ENCODE measurements at places on chromosomes 6 and 20.

DNA sequence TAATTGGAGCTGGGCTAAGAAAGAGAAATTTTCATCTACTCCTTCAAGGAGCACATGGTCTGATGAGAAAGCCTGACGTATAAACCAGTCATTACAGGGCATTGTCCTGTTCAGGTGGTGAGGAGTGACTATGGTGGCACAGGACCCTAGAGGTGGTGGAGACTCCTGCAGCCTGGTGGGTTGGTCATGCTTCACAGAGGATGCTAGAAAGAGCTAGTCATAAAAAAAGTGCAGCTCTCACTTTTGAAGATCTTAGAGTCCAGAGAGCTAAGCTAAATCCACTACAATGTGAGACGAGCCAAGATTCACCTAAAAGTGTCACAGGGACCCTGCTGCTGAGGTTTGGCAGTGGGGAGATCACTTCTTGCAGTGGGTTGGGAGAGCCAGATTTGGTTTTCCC is 9.8 kb upstream of the ZNF831 start:
- DNase-seq, result no peak

DNA sequence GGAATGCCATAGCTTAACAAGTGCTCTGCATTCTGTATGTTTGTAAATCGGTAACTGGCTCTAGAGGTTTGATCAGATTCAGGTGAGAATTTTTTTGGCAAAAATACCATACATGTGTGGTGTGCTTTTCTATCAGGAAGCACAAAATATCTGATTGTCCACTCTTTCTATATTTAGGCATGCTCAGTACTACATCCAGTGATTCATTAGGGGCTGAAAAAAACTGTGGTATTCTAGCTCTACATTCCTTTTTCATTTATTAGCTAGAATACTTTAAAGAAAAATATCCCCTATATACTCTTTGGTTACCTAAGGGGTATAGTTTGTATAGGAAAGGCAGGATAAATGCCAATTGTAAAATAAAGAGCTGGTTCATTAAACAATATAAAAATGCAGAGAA is 10.6 kb upstream of the ELOVL2 start:
- DNase-seq, result no peak

- DNase-seq, result no peak
Observed at GRCh38 chr20:50848341-50848808, 53.5 kb downstream of the BCAS4 start.

DNA sequence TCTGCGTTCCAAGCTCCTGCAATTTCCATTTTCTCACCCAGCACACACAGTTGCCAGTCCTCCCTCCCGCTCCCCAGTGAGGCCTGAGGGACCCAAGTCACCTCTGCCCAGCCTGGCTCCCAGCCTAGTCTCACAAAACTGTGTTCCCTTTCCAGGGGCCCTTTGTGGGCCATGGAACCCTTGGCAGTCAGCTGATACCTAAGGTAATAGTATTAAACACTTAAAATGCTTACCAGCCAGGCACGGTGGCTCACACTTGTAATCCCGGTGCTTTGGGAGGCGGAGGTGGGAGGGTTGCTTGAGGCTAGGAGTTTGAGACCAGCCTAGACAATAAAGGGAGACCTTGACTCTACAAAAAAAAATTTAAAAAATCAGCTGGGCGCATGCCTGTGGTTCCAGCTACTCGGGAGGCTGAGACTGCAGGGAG is 3.2 kb upstream of the RBM38 start:
- no peak for DNase-seq

DNA sequence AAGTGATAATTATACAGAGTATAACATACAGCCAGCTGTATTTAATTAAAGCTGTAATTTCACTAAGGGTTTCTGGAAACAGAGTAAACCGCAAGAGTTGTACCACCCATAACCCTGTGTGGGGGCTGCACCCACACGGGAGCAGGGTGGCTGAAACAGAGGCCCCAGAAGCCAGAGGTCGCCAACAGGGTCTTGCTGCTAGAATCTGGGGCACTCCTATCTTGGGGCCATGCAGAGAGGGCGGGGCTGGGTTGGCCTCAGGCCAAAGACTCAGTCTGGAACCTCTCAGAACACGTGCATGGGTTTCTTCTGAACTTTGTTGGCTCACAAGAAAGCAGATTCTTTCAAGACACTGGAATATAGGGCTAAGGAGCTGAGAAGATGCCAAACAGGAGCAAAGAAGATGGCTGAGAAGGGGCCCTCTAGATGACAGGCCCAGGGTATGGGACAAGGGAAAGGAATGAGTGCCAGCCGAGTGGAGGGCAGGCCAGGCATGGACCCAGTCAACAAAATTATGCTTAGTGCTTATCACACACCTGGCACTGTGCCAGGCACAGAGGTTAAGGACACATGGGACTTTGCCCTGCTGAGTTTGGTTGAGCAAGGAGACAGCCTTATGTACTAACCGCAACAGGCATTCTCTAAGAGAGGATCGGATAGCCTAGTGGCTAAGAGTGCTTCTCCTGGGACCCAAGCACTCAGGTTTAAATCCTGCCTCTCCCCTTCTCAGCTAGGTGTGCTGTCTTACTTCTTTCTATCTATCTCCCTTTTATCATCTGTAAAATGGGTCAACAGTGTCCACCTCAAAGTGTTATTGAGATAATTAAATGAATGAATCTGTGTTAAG is 96.6 kb upstream of the FOXP4 start:
- no peak for DNase-seq

DNA sequence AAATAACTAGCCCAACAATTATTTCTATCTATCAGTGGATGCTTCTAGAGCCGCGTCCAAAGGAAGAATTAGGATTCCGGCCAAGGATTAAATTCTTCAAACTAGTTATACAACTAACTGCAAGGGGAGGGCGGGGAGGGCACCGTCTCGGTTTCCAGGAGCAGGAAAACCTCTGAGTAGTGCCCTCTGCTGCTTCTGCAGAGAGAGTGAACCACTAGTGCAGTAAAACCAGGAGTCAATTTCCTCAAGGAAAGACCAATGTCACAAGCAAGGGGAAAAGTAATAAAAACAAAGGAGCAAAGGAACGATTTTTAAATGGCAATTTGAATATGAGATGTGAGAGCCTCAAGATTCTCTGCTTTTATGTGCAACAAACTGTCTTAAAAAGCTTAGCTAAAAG is 16.5 kb upstream of the UBE2J1 start:
- no peak for DNase-seq

GRCh38 chr20:21380711-21381110 is 16.6 kb downstream of the NKX2-4 start:
- DNase-seq, result no peak

DNA sequence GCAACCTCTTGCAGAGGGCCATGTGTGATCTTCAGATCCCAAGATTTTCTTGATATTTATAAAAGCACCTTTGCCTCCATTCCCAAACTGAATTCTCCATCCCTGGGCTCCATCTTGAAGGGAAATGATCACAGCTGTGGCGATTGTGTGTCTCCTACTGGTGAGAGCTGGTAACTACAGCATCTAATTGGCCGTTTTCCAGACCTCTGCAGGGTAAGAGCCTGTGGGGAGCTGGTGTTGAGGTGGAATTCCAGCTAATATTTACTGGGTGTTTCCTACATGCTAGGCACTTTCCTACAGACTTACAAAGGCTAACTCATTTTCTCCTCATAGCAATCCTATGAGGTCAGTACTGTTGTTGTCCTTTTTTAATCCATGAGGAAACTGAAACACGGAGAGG is 59.2 kb upstream of the FNDC1 start:
- no peak for DNase-seq

GRCh38 chr6:141403827-141404226 is 728.9 kb upstream of the GJE1 start:
- DNase-seq, result no peak

DNA sequence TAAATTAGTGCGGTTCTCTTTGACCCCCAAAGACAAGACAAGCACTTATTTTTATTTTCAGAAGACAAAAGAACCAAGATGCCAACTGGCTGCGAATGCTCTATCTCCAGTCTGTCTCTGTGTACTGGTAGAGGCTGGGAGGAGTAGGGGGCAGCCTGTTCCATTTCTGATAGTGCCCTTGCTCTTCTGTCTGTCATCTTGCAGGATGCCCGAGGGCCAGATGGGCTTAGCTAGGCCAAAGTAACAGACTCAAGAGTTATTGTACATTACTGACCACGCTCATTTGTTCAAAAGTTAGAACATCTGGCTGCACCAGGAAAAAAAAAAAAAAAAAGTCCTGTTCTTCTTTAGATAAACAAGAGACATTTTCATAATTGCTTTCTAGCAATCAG is 198.1 kb upstream of the UST start:
- DNase-seq, result no peak

- DNase-seq, result no peak
Observed at GRCh38 chr20:7375905-7376304, 564.4 kb downstream of the HAO1 start.

GRCh38 chr6:15528870-15529269 is 134.0 kb downstream of the DTNBP1 start:
- DNase-seq, result no peak

DNA sequence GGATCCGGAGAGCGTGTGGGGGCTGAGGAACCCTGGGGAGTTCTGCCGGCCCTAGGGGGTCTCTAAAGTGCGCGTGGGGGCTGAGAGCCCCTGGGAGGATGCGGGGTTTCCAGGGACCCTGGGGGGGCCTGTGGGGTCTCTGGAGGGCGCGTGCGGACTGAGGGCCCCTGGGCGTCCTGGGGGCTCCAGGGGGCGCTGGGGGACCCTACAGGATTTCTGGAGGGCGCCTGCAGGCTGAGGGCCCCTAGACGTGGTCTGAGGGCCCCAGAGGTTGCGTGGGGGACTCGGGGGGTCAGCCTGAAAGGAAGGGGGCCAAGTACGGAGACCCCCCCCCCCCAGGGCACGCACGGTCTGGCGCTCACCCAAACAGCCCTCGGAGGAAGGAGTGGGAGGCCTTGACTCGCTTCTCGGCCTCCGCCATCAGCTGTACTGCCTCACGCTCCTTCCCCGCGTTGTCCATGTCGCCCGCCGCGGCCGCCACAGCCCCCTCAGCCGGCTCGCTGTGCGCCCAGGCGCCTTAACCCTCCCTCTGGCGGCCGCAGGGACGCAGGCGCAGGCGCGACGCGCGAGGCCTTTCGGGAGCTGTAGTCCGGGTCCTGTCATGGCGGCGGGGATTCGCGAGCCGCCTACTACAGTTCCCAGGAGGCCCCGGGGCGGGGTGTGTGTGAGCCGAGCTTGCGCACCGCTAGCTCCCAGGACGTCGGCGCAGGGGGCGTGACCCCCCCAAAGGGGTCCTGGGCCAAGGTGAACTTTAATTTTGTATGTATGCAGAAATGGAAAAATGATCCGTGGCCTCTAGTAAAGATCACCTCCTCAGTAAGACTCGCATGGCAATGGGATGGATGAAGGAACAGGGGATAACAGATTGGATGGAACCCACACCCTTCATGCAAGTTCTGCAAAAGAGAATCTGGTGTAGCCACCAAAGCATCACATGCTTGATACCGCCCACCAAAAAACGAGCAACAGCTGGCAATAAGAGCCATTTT is at the start of gene NAPB:
Gene NAPB, minus strand, starts transcription at position 546 of the 989 bp plus-strand sequence. Its CDS starts 86 bp downstream, at position 460.
- DNase-seq, result peak; percentile 72

DNA sequence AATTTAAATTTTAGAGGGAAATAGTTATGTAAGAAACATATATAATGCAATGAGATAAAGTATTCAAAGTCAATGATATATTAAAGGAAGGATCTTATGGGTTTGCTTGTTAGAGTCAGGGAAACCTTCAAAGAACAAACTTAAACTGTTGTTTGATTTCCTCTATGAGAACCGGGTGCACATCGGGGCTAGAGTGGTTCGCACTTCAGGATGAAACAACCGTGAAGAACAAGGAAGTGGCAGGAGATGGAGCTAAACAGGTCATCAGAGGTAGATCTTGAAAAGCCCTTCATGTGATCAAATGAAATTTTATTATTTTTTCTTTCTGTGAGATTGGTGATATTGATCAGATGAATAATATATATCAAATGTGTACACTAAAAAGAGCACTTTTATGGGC is 951.9 kb upstream of the FLRT3 start:
- no peak for DNase-seq

- DNase-seq, result no peak
Observed at GRCh38 chr20:47118641-47119040, 224.0 kb downstream of the EYA2 start.

DNA sequence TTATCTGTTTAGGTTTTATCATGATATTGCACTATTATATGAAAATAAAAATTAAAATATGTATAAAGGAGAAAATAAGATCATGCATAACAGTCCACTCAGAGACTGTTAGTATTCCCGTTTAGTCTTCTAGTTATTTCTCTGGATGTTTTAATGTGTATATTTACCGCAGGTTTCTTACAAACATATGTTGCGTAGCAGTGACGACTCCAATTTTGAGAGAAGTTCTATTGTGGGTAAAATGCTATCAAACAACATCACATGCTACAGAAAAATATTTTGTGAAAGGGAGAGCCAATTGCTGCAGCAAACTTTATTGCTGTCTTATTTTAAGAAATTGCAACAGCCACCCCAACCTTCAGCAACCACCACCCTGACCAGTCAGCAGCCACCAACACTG is 72.4 kb upstream of the NXT1 start:
- DNase-seq, result no peak

GRCh38 chr6:31441365-31442267 is 38.2 kb downstream of the MICA start:
- no peak for DNase-seq

- no peak for DNase-seq
Observed at GRCh38 chr20:41040855-41041254, 12.2 kb downstream of the TOP1 start.

GRCh38 chr6:13012296-13012695 is 295.7 kb downstream of the PHACTR1 start:
- DNase-seq, result no peak

GRCh38 chr20:56795492-56795891 is 166.4 kb downstream of the TFAP2C start:
- no peak for DNase-seq

GRCh38 chr6:169912266-169913095 is 161.1 kb downstream of the ERMARD start:
- DNase-seq, result no peak

GRCh38 chr20:5686384-5687105 is 63.7 kb upstream of the SHLD1 start:
- no peak for DNase-seq

DNA sequence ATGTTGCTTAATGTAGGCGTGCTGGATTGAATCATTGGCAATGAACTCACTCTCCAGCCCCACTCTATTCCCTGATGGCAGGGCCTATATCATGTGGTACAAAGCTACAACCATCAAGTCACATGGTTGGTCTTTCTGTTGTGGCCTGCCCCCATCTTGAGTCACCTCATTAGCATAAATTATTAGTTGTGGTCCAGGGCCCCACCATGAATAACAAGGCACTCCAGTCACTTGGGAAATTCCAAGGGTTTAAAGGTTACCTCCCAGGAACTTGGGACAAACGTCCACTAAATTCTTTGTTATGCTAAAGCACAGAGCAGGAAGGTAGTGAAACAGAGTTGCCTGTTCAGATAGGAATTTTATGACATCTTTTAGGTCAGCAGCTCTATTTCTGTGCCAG is 193.7 kb downstream of the SLC35F1 start:
- no peak for DNase-seq

GRCh38 chr20:11814267-11814666 is 103.4 kb upstream of the BTBD3 start:
- no peak for DNase-seq

GRCh38 chr6:15524861-15525401 is 137.9 kb downstream of the DTNBP1 start:
- no peak for DNase-seq

- DNase-seq, result no peak
Observed at GRCh38 chr6:168247443-168248147, 72.0 kb downstream of the DACT2 start.

GRCh38 chr6:144190080-144190479 is 39.8 kb downstream of the STX11 start:
- no peak for DNase-seq
